ENCODE measurements at places on chromosomes 12 and 14.

DNA sequence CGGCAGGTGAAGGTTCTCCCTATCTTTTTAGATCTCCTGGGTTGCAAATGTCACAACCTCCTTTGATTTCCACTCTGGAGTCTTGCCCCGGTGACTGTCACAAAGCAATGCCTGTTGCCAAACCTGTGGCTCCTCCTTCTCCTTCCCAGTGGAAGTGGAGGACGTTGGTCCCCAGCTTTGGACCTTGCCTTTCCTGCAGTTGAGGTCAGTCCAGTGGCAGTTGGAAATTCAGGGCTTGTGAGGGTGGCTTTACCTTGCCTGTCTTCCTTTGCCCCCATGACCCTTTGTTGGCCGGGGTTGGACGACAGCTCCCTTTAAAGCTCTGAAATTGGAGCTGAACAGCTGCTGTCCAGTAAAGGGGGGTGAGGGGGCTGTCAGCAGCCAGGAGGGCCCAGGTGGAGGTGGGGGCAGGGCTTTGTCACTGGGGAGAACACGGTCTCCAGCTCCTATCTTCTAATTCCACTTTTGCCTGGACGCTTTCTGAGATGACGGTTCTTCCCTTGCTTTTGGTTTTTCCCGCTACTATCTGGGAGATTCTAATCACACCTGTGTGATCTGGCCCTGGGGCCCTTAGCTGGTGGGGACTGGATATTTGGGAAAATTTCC is 4.1 kb downstream of the TEAD4 start:
- DNase-seq, result no peak

DNA sequence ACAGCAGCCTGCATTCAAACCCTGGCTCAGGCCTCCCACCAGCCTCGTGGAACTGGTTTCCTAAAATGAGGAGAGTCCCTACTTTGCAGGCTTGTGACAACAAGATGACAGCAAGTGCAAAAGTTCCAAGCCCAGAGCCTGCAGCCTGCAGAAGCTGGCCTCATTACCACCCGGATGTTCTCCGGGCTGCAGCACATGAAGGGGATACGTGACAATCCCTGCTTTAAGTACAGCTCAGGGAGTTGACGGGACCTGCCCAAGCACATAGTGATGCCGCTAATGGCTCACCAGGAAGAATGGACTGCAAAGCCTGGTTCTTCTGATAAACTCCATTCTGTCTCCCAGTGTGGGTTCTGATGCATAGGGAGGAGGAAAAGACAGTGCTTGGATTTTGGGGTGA is 15.0 kb downstream of the SSH1 start:
- no peak for DNase-seq

DNA sequence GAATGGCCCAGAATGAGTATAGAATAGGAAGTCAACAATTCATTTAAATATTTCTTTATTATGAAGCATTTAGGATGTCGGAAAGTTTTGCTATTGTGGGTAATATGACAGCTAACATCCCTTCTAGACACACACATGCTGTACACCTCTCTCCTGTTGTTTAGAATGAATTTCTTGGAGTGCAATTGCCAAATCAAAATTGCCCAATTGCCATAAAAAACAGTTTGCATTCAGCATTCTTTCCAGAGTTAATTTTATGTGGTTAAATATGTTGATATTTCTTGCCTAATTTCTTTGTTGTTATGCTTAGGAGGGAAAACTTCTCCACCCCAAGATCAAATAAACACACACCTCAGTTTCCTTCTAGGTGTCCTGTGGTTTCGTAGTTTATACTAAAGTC is 16.9 kb upstream of the SMCO2 start:
- DNase-seq, result no peak

DNA sequence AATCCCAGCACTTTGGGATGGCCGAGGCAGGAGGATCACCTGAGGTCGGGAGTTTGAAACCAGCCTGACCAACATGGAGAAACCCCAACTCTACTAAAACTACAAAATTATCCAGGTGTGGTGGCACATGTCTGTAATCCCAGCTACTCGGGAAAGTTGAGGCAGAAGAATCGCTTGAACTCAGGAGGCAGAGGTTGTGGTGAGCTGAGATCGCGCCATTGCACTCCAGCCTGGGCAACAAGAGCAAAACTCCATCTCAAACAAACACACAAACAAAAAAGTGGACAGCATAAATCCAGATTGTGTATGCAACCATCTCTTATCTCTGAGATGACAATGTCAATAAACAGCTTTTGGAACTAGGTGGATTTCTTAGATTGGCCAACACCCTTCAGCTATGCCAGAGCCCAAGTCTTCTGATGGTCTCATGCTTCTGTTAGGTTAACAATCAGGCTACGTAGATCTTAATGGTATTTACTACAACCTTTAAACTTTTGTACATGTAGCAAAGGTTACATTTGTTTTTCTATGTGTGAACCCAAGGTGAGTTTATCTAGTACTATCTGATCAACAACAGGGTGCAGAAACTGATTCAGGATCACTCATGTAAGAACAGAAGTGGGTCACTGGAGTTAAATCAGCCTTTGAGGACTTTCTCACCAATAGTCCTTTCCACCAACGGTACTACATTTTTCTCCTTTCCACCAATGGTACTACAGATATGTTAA is 73.7 kb downstream of the DUSP16 start:
- no peak for DNase-seq

DNA sequence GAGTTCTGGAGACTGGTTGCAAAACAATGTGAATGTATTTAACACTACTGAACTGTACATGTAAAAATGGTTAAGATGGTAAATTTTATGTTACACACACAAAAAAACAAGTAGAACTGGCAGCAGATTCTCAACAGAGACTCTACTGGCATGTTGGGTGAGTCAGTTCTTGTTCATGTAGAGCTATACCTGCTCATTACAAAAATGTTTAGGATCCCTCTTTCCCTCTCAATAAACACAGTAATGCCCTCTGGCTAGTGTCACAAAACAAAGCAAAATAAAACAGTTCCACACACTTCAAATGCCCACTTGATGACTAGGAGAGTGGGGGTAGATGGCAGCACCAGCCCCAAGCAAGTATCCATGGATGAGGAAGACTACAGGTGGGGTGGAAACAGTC is 13.7 kb upstream of the ZNF740 start:
- no peak for DNase-seq

DNA sequence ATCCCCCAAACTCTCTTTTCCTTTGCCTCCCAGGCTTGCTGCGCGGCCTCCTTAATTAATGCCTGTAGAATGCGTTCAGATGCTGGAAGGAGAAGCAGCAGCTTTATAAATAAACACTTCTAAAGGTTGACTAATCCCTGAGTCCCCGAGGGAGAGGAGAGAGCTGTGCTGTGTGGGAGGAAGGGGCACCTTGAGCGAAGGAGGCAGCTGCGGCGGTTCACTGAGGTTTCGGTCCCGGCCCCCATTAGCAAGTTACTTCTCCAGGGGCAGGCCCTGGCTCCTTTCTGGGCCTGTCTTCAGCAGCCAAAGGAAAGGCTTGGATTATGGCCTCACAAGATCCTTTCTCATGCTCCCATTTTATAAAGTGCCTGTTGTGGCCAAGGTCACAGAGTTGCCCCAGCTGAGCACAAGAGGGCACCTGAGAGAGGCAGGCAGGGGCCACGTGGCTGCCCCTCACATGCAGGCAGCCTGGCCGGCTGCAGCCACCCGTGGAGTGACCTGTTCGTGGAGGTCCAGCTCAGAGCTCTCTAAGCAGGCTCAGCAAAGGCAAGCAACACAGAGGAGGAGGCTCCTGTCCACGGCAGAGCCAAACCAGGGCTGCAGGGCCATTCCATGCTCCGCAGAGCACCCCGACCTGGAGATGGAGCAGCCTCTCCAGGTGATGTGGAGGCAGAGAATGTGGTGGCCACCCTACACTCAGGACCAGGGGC is 15.0 kb upstream of the CACNA2D4 start:
- DNase-seq, result no peak

GRCh38 chr12:107541001-107541705 is 144.4 kb upstream of the PWP1 start:
- DNase-seq, result no peak

DNA sequence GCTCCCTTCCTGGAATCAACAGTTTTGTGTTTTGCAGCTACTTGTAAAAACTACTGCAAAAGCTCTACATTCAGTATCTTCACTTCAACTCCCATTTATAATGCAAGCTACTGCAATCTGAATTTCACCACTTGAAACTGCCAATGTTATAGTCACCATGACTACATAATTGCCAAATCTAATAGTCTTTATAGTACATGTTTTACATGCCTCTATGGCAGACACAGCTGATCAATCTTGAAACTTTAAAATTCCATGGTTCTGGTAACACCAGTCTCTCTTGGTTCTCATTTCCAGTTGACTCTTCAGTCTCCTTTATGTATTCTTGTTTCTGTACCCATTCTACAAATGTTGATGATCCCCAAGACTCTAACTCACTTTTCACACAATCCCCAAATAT is 185.9 kb downstream of the MED13L start:
- no peak for DNase-seq

DNA sequence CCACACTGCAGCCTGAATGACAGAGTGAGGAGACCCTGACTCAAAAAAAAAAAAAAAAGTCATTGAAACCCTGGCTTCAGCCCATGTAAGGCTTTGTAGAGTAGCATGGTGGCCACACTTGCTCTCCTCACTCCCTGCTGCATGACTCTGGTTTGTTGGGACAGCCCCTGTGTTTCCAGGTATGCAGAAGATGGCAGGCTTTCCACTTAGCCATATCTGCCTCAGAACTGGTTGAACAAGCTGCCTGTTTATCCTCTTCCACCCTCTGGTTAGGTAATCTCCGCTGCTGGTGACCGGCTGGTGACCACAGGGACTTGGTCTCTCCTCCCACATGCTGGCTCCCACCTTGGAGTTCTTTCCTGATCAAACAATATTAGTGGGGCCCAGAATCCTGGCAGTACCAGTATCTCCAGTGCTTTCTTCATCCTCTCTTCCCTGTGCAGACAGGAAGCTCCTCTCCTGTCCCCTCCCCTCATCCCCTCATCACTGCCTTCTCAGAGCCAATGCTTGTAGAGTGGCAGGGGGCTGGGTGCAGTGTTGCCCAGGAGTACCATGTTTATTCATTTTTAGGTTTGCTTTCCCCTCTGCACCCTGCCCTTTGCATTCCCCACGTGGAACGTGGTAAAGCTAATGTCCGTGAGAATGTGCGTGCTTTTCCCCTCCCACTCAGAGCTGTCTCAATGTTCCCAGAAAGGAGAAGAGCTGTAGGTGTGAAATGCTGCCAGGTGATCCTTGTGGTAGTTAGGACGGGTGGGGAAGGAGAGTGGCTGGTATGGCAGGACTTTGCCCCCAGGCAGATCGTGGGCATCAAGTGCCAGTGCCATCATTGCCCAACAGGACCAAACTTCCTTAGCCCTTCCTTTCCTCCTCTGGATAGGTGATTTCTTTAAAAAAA is 11.3 kb downstream of the ABHD12B start:
- no peak for DNase-seq

GRCh38 chr12:22256041-22256441 is 78.5 kb downstream of the ST8SIA1 start:
- no peak for DNase-seq

DNA sequence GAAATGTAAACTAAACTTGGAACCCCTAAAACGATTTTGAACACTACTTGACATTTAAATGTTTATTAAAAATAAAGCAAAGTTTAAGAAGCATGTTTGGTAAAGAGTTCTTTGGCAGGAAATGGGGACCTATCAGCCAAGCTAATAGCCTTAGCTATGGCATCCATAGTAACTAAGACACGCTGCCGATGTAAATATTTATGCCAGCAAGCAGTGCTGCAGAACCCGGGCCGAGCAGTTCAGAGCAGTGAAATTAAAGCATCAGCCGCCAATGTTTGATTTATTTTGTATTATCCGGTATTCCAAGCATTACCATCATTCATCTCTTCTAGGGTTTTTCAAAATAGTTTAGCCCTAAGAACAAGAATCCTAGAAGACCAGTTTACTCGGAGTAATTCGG is 61.6 kb downstream of the PPP2R5C start:
- DNase-seq, result no peak

DNA sequence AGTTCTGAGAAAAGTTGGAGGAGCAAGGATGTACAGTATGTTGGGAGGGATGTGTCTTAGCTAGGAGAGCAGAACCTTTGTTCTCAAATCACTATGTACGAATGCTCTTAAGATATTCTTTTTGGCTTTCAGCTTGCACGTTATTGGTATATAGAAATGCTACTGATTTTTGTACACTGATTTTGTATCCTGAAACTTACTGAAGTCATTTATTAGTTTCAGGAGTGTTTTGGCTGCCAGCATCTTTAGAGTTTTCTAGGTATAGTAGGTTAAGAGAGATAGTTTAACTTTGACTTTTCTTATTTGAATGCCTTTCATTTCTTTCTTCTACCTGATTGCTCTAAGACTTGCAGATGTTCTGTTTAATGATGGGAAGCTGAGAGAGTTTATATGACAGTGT is 442.8 kb upstream of the FBXO33 start:
- DNase-seq, result no peak

- DNase-seq, result no peak
Observed at GRCh38 chr12:768434-768833, 16.1 kb downstream of the WNK1 start.

DNA sequence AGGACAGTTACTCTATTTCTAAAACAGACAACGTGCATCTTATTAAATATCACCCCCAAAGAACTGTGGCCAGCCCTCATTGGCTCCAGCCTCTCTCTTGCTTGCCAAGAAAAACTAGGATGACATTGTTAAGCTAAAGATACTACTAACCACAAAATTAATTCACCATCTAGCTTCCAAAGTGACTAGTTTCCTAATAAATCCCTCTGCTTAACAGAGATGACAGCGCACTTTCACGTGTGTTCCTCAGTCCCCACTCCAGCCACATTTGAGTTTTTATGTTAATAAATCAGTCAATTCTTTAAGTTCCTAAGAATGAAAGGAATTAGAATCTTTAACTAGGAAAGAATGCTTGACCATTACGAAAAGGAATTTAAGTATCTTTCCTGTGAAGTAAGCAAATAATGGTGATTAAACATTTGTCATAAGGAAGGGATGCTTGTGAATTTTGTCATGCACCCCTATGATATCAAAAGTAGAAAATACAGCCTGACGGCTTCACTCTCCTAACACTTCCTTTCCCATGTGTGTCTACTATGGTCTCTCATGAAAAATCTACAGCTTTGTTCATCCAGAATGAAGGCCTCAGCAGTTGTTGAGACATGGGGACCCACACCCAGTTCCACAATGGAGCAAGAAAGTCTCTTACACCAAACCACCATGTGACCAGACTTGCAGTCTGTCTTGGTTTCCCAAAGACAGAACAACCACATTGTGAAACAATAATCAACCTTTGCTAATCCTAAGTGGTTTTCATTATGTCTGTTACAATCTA is 8.1 kb downstream of the CORO1C start:
- DNase-seq, result no peak

DNA sequence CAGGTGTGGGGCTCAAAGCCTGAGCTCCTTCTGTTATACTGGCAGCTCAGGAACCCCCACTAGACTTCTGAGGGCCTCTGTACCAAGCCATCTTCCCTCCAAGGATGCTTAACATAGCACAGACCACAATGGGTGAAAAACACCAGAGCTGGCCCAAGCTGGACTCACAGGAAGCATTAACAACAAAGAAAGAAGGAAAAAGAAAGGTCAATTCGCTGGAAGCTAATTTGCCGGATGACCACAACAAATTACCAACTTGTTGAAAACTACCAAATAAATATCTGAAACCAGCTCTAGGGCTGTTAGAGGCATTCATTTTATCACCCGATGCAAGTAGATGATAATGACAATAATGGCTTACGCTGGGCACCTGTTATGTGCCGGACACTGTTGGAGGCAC is 48.7 kb downstream of the RBM19 start:
- no peak for DNase-seq
